ENCODE measurements at places on chromosomes 6 and 20.

DNA sequence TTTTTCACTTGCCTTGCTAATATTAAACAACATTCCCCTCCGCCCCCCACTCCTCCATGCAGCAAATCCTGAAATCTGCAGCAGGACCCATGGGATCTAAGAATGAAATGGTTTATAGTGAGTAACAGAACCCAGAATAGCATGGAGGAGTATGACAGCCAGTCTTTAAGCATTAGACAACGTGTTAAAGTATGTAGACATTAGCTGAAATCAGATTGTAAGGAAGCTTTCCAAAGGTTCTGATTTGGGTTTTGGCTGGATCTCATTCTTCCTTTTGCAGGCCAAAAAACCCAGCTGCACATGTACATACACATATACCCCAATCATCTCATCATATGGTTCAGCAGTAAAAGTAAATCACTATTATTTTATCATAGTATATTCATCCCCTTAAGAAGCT lies 126.5 kb downstream of the GJA10 start:
- H3K27me3 ChIP-seq, result no peaks in the 10 kb centered on the region
- H3K4me1 ChIP-seq, result peaks cover 40% of the 10 kb centered on the region
- H3K27ac ChIP-seq, result no peak overlapping the region
- H3K4me3 ChIP-seq, result no peak overlapping the region

DNA sequence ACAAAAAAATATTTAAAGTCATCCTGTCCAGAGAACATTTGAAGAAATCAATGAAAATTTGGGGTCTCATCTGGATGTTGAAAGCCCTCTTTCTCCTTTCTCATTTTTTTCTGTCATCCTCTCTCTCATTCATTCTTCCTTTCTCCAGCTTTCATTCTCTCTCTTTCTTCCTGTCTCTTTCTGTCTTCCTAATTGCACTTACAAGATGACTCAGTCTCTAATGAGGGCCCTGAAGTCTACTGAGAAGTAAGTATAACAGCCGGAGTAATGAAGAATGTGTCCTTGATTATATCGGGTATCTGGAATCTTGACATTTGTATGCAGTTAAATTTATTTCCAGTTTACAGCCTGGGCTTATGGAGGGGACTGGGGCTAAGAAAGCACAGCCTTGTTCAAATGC lies 232.2 kb upstream of the SULF2 start:
- no peak overlapping the region for H3K27ac ChIP-seq
- H3K27me3 ChIP-seq, result no peaks in the 10 kb centered on the region
- H3K4me3 ChIP-seq, result no peak overlapping the region
- no peak for DNase-seq

GRCh38 chr6:109874086-109874485 lies 104.0 kb upstream of the GPR6 start:
- peaks cover 12% of the 10 kb centered on the region for H3K27me3 ChIP-seq
- H3K27ac ChIP-seq, result no peak overlapping the region
- H3K36me3 ChIP-seq, result no peaks in the 10 kb centered on the region
- H3K4me1 ChIP-seq, result no peaks in the 10 kb centered on the region
- no peak overlapping the region for H3K4me3 ChIP-seq

DNA sequence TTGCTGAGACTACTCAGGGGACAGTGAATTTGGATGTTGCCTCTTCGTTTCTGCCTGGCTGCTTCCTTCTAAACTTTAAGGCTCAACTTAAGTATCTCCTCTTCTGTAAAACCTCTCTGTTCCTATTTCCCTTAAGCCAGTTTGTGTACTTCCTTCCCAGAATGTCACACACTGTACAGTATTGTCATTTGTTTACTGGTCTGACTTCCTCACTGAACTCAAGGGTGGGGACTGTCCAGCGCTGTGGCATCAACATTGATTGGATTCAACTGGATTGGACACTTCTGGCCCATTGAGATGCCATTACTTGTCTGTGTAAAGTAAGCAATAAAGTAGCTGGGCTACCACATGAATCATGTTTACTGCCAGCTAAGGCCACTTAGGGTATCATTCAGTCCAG lies 69.7 kb downstream of the ANKS1A start:
- DNase-seq, result no peak
- no peaks in the 10 kb centered on the region for H3K36me3 ChIP-seq
- H3K27ac ChIP-seq, result no peak overlapping the region
- peaks cover 8% of the 10 kb centered on the region for H3K4me1 ChIP-seq
- H3K4me3 ChIP-seq, result no peak overlapping the region

DNA sequence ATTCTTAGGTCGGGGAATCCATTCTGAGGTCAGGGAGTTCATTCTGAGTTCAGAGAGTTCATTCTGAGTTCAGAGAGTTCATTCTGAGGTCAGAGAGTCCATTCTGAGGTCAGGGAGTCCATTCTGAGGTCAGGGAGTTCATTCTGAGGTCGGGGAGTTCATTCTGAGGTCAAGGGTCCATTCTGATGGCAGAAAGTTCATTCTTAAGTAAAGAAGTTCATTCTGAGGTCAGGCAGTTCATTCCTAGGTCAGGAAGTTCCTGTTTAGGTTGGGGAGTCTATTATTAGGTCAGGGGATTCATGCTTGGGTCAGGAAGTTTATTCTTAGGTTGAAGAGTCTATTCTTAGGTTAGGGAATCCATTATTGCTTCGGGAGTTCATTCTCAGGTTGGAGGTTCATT lies 16.5 kb upstream of the NXT1 start:
- H3K36me3 ChIP-seq, result no peaks in the 10 kb centered on the region
- no peak for DNase-seq
- H3K27ac ChIP-seq, result no peak overlapping the region
- H3K4me1 ChIP-seq, result peaks cover 11% of the 10 kb centered on the region

DNA sequence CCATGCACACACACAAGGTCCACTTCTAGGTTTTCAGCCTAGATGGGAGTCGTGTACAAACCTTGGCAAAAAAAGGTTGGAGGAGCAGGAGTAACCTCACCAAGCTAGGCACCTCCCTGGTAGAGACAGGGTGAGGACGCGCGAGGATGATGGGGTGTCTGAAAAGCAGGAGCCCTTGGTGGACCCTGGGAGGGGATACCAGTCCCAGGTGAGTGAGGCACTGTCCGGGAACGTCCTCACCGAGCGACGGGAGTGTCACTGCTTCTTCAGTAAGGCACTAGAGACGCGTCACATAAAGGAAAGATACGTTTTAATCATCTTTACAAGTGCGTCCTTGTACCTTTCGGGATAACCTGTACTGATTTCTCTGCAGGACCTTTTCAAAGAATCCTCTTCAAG lies 29.4 kb upstream of the ZBP1 start:
- peaks cover 14% of the 10 kb centered on the region for H3K27me3 ChIP-seq
- H3K27ac ChIP-seq, result no peak overlapping the region

All from activated CD4-positive, alpha-beta T cell treated with anti-CD3 and anti-CD28 coated beads, Interleukin-2, amount 10 ng/mL, durations not matched to agents 7 days and 5 days (primary cell).